ENCODE measurements at places on chromosomes 7 and 10.
A peak's percentile ranks its signal among the peaks of the same experiment; 100 is the strongest.

DNA sequence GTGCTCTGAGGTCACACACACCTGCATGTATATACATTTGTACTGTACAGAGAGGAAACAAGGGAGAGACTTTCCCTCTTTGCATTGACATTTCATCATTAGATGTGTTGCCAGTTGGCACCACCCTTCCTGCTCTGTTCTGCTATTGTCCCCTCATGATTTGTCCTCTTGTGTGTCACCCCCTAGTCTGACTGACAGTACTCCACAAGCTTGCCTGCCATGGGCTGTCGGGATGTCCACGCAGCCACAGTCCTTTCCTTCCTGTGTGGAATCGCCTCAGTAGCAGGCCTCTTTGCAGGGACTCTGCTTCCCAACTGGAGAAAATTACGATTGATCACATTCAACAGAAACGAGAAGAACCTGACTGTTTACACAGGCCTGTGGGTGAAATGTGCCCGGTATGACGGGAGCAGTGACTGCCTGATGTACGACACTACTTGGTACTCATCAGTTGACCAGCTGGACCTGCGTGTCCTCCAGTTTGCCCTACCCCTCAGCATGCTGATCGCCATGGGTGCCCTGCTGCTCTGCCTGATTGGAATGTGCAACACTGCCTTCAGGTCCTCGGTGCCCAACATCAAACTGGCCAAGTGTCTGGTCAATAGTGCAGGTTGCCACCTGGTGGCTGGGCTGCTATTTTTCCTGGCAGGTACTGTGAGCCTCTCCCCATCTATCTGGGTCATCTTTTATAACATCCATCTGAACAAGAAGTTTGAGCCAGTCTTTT lies 9.4 kb downstream of the CLDN12 start:
- no peak for DNase-seq

DNA sequence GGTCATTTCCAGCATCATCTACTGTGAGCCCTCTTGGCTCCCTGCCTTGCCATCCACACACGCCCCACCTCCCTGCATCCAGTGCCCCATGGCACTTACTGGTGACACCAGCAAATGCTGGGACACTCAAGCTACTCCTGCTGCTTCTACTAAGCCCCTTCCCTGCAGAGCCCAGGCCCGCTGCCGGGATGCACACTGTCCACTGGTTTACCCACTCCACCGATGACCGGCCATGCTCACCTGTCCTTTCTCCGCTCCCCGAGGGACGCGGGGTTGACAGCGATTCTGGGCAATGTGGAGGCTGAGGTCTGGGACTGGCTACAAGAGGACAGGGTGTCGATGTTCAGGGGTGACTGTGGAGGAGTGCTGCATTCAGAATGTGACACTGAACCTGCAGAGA lies 110.2 kb downstream of the DLG5 start:
- DNase-seq: no peak

DNA sequence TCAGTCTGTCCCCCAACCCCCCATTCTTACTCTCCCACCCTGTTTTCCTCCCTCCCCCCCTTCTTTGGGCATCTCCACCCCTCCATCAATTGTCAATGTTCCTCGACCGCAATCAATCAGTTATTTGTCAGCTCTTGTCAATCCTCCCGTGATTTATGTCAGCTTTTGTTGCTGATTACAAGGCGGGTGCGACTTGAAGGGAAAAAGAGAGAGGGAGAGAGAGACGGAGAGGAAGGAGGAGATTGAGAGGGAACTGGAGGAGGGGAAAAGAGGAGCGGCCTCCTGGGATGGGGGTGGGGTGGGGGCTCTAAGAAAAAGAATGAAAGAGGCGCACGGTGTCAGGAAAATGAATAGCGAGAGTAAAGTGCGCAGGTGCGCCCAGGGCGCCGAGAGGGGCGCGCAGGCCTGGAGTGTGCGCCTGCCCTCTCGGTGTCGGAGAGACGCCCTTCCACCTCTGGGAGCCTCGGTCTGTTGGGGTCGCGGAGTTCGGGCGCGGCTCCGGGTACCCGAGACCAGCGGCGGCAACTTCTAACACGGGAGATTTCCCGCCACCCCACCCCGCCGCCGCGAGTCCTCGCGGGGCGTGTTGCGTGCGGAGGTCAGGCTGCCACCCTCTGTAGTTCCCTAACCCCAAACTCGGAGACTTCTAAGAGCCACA lies 1.1 kb upstream of the ZNF503 start:
- peak; percentile 80 for DNase-seq

DNA sequence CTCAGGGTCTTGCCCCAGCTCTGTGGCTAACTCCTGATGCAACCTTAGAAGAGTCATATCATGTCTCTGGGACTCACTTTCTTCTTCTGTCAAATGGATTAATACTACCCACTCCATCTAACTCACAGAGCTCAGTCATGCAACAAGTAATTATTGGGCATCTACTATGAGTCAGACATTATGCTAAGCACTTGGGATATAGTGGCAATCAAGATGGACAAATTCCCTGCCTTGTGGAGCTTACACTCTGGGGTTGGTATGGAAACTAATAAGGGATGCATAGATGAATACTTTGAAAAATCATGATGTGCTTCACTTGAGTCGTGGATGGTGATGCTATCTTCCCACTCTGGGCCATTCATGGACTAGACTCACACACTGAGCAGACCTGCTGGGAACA lies 88.9 kb downstream of the KCNMA1 start:
- DNase-seq: no peak

- no peak for DNase-seq
Observed at GRCh38 chr7:17530741-17531421, 232.4 kb downstream of the AHR start.
